ENCODE measurements at places on chromosomes 2 and 18.

- no peak for DNase-seq
These were observed at the start of gene ARHGAP28 for GRCh38 chr18:6729247-6730091. TSS of gene ARHGAP28 (plus strand) at chr18:6729716. CDS start at chr18:6729822, 106 bp downstream.

DNA sequence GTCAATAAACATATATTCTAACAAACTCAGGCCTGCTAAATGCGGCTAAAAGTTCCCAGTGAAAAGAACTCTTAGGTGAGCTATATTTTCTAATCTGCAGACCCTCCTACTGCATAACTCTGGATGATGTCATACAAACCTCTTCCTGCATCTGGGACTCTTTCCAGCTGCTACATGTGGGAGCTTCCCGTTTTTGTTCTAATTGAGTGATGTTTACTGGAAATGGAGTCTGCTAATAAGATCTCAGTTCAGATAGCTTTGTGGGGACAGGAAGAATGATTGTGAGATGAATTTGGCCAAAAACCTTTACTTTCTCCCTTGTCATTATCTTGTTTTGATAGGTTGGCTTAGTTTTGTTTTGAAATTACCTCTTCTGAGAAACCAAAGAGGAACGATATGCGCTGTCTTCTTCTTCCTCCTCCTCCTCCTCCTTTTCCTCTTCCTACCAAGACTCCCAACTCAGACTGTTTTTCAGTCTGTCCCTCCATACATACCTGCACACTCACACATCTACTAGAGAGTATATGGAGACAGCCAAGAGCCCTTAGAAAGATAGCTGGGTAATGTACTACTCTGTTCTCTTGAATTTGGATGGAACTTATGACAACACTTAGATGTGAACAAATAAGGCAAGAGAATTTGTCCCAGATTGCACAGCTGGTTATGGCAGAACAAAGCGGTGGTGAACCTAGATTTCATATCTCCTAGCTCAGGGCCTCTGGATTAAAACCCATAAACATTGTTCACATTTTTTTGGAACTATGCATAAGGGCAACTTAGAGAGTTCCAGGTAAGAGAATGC, 39.8 kb upstream of the AAK1 start:
- no peak for DNase-seq

DNA sequence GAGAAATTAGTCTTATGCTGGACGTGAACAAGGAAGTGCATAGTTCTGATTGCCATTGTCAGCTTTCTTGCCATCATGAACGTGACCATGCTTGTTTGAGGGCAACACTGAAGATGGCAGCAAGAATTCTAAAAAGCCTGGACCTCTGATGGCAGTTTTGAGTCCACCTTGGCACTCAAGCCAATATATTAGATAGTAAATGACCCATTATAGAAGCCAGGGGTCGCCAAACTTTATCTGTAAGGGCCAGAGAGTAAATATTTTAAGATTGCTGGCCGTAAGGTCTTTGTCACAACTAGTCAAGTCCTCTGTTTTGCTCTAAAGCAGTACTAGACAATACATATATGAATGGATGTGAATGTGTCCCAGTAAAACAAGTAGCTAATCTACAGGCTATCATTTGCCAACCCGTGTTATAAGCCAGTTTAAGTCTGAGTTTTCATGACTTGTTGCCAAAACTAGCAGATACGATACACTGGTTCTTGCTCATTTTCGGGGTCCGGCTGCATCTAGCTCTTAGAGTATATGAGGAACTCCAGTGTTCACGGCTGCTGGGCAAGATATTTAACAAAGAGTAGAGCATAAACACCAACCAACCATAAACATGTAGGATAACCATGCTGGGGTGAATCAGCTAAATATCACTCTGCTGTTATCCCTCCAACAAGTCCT, 73.1 kb upstream of the PELI1 start:
- no peak for DNase-seq

DNA sequence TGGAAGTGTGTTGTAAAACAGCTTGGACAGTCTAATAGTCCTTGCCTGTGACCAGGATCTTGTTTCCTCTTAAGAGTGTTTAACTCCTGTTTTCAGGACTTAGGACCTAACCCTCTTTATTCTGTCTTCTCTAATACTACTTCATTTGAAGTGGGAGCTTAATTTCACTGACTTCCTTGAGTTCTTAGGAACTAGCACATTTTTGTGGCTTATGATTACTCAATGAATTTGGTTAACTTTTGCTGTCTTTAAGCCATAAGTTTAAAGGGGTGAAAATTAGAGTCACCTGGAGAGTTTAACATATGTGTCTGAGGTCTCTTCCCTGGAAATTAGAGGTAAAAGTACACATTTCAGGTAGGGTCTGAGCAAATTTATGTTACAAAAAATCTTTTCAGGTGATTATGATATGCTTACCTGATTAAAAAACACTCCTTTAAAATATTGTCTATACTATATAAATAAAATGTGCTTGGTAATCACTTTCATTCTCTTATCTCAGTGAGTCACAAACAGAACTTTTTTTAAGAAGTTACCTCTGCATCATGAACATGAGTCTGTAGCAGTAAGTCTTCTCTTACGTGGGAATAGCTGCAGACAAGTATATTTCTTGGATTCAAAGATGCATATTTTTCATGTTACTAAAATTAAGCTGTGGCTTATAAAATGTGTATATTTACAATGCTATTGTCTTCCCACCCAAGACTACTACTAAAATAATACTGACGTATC, 52.7 kb downstream of the ATP9B start:
- DNase-seq, result no peak

DNA sequence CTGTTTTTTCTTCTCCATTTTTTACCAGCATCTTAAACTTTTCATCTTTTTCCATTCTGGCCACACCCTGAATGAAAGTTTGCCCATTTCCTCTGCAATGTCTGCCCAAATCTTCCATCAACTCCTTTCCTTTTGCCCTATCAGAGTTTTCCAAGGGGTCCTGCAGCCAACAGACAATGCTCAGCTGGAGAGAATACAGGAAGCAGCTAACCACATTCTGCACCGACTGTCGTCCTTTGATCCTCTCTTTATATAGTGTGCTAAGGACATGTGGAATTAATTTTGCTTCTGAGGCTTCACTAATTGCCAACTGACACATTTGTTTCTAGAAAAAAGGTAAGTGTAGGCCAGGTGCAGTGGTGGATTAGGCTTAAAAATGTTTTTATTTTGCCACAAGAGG, 50.5 kb upstream of the DLX2 start:
- peak; percentile 7 for DNase-seq

- DNase-seq, result peak; percentile 53
These were observed 180.3 kb downstream of the ANKRD44 start for GRCh38 chr2:197130318-197130717.

DNA sequence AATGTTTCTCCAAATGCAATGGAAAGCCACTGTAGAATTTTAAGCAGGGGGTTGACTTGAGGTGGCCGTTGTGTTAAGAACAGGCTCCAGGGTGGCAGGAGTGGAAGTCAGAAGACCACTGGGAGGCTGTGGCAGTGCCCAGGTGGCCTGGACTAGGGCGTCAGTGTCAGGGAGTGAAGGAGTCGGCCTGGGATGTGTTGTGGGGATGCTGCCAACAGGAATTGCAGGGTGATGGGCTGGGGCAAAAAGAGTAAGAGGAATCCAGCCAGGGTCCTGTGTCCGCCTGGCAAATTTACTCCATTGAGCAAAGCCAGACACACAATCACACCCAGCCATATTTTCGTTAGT, 55.1 kb downstream of the ACAA2 start:
- DNase-seq, result no peak

DNA sequence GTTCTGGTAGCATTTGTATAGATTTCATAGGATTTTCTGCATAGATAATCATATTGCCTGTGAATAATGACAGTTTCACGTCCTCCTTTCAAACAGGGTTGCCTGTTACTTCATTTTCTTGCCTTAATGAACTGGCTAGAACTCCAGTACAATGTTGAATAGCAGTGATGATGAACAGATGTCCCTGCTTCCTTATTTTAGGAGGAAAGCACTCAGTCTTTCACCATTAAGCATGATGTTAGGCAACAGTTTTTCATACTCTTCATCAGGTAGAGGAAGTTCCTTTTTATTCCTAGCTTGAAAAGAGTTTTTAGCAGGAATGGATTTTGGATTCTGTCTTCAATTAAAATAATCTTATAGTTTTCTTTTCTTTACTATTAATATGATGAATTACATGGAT, 39.7 kb downstream of the C2orf76 start:
- DNase-seq, result no peak

DNA sequence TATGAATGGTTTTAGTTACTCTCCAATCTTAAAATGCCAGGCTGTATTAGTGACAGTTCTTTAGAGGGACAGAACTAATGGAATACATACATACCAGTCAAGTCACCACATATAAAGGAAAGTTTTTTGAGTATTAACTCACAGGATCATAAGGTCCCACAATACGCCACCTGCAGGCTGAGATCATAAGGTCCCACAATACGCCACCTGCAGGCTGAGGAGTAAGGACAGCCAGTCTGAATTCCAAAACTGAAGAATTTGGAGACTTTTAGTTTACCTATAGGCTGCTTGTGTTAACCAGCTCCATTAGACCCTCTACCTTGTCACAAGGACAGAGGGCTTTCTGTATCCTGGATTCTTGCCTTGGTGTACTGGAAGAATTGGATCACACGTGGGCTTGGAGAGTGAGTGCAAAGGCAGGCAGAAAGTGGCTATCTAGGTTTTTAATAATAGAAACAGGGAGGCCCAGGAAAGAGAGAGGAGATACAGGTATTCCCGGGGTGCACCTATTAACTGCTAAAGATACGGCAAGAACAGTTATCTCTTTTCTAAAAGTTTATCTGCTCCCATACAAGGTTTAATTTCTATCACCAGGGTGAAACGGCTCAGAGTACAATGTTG, 234.9 kb upstream of the CYRIA start:
- no peak for DNase-seq

- DNase-seq, result no peak
These were observed 145.5 kb downstream of the PXDN start for GRCh38 chr2:1598800-1599199.

DNA sequence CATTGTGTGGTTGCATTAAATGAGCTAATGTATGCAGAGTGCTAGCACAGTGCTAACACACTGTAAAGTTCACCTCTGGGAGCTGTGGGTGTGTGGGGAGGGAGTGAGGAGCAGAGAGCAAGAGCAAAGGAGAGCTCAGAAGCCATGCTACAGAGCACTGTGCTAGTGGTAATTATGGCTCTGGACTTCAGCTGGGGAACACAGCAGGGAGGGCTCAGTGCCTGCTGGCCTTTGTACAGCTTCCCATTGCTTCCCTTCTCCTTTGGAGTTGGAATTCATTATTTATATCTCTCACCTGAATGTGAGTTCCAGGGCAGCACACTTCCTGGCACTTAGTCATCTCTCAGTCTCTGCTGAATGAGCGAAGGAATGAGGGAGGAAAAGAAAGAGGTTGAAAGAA, 2.5 kb upstream of the PLA2R1 start:
- DNase-seq, result no peak

GRCh38 chr2:135663148-135663700, 78.4 kb upstream of the UBXN4 start:
- DNase-seq, result no peak

DNA sequence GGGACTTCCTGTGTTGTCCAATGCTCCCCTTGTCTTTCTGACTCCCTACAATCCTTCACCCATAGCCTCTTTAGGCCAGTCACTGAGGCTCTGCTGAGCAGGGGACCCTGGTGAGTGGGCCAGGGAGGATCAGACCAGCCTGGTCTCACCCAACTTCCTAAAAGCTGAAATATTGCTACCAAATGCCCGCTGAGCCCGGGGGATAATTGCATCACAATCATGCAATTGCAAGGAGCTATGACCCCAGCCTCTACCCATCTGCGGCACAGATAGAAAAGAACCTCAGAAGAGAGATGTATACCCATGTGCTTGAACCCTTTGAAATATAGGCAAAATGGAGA, 3.7 kb upstream of the SP100 start:
- DNase-seq, result no peak

DNA sequence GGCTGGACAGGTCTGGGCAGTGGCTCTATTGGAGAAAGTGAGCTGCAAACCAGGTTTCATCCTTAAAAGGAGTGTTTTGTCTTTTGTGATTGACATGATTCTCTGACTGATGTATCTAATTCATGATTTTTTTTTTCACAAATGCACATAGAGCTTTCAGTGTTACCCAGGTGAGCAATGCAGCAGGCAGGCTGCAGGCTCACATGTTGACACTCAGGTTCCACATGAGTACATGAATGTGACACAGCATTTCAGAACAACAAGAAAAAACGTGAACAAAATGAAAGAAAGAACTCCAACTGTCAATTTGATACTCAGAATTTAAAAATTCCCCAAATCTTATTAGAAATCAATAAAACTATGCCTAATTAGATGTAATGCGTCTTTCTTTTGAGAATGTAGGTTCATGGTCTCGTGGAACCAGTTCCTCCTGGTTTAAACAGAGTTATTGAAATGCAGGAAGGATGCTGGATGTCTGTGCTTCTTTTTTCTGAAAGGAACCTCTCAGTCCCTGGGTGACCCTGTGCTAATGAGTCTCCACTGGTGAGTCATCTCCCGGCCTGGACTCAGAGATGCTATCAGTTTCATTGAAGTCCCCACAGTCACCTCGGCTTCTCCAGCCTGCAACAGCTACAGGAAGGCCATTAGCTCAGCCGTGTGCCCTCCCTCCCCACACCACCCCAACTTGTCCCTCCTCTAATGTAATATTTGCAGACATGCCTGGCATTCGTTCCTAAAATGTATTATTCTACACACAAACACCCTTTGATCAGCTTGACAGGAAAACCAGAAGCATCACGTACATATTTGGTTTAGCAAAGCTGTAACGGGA, 430.4 kb downstream of the LPIN1 start:
- no peak for DNase-seq

GRCh38 chr2:211730215-211730614, 808.4 kb downstream of the ERBB4 start:
- no peak for DNase-seq

DNA sequence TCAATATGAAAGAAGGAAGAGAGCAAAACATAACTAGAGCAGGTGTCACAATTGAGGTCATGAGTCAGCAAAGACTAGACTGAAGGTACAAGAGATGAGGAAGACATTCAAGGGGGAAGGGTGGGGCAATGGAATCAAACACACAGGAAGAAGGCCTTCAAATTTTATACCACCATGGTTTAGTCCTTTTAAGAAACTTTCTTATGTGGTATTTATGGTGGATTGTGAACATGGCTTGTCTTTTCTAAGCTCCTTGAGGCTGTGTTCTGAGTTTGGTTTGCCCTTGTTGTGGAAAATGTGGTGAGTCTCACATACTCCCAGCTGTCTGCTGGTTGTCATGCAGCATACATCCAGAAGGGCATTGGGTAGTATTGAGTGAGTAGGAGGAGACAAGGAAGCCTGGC, 62.1 kb downstream of the NABP1 start:
- no peak for DNase-seq

DNA sequence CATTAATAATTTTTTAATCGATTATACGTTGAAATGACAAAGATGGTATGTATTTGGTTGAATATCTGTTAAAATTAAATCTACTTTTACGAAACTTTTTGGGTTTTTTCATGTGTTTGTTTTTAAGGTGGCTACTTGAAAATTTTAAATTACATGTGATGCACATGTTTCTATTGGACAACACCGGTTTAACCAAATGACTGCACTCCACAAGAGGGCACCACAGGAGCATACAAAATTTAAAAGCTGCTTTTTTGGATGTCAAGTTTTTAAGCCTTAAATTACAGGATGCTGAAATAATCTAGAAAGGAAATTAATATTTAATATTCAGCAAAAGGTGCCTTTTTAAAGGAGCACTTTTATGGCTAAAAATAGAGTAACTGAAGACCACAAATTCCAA, 98.7 kb downstream of the ACVR1 start:
- peak; percentile 50 for DNase-seq

Measured in stimulated activated naive CD4-positive, alpha-beta T cell (primary cell).